Stimulated activated CD8-positive, alpha-beta memory T cell treated with anti-CD3 and anti-CD28 coated beads, Interleukin-7, amount 100 ng/mL, for 48 hours (primary cell): ENCODE measurements at places on chromosomes 4 and X.

GRCh38 chr4:52869656-52870055 is 7.5 kb downstream of the RASL11B start:
- DNase-seq, result no peak

GRCh38 chr4:16417198-16417597 is 190.9 kb upstream of the TAPT1 start:
- DNase-seq, result no peak

GRCh38 chr4:158129694-158130093 is 43.1 kb downstream of the GASK1B start:
- DNase-seq, result no peak

GRCh38 chr4:47462799-47463234 is 685 bp downstream of the COMMD8 start:
- DNase-seq, result no peak

DNA sequence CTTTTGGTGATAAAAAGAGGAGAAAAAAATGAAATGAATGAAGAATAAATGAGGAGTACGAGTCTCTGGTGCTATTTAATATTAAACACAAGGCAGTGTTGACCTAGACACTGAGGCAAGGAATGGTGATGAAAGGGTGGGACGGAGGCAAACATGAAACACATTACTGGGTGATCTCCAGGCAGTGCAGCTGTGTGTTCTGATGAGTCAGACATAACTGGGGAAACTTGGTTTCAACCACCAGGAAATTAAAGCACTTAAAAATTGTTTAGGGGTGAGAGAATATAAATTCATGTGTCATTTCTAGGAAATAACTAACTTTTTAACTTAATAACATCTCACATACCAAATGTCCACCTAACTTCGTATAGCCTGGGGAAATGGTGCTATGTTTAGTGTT is 19.7 kb upstream of the CXCL6 start:
- DNase-seq, result no peak

GRCh38 chr4:176309772-176310171 is 10.0 kb upstream of the SPCS3 start:
- no peak for DNase-seq

- no peak for DNase-seq
Observed at GRCh38 chr4:184052616-184053015, 147.5 kb downstream of the STOX2 start.

DNA sequence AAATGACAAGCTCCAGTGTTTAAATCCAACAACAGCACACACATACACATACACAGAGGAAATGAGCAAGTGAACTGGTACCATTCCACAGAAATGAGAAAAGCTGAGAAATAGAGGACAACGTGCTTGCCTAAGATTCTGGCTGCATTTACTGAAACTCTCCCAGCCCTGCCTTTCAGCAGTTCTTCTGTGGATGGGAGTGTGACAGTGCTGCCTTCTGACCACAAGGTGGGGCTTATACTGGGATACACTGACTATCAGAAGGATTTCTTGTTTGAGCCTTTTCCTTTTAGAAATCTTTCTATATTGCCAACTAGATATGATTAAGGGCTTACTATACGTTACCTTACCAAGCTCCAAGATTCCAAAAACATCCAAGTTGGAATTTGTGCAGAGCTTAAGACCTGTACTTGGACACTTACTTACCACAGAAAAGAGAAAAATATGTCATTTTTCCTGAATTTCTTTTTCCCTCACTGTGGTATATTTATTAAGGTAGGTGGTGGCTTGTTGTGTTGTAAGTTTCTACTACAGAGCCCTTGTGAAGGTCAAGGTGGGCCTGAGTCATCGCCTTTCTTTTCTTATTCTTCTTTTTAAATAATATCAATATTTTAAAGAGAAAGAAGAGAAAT is 10.7 kb upstream of the CXCL8 start:
- DNase-seq, result no peak

GRCh38 chr4:156298230-156298629 is 344.6 kb upstream of the CTSO start:
- no peak for DNase-seq

DNA sequence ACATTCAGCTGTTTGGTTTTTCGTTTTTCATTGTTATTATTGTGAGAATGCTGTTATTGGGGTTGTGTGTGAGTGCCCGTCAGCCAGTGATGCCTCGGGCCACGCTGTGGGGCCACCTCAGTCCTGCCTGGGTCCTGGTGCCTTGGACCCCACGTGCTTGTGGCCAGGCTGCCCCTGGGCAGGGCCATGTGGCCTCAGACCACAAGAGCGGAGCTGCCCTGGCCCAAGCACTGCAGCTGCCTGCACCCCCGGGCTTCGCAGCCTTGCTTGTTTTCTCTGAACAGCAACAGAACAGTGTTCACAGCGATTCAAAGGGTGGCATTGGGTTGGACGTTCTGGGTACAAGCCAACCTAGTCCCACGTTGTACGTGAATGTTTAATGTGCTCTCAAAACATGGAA is 56.9 kb downstream of the CPLX1 start:
- DNase-seq, result no peak
